ENCODE measurements at places on chromosomes 1 and 21.

- DNase-seq = no peak
Measured at GRCh38 chr1:216894494-216894893, 171.3 kb upstream of the ESRRG start.

- DNase-seq = no peak
Measured at GRCh38 chr1:53125122-53125521, 17.3 kb downstream of the SLC1A7 start.

DNA sequence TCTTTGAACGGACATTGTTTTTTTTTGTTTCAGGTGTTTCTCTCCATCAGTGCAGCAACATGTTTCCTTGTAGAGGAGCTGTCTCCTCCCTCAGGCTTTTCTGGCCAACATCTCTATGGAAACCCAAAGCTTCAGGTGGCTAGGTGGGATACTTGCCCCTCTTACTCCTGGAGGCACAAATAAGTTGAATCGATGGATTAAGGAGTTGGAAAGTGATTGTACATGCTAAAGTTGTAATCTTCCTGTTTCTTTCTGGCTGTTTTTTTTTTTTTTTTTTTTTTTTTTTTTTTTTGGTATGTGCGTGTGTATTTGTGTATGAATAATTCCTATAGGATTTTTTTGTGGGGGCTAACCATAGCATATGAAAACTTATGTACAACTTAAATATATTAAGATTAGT is 10.6 kb downstream of the USP25 start:
- DNase-seq = no peak

- DNase-seq = no peak
Measured at GRCh38 chr1:107963601-107964335, 1.2 kb downstream of the VAV3 start.

DNA sequence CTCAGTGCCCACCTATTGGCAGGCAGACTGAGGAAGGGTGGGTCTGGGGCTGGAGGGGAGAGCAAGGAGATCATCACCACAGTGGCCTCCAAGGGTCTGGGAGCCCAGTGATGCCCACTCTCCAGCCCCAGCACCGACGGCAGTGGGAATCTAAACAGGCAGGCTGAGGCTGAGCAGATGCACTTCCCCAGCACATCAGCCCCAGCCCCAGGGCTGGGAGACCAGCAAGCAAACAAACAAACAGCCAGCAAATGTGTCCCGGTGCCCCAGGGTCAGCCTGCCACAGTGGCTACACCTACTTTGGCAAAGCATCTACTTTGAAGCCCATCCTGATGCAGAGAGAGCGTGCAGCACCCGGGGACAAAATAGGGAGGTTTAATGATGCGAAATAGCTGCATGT is 216.3 kb upstream of the ZC3H12A start:
- DNase-seq = no peak
